Lung (tissue), 17 donors: ENCODE measurements at places on chromosomes 7 and 10.

DNA sequence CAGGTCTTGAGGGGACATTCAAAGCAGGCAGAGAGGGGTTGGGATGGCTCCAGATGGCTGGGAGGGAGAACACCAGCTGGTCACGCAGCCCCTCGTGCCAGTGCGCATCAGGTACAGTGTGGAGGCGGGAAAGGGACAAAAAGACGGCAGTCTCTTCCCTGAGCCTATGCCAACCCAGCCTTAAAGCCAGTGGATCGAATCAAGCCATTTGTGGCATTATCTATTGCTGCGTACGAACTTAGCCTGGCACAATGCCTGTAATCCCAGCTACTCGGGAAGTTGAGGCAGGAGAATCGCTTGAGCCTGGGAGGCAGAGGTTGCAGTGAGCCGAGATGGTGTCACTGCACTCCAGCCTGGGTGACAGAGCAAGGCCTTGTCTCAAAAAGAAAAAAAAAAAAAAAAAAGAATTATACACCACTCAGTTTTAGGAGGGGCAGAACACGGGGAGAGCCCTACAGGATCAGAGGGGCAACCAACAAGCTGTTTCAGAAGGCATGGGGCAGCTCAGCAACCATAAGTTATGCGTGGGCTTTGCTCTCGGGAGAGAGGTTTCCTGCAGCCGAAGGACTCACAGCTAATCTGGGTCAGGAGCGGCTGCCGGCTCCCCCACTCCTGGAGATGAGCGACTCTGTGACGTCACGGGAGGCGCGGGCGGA, 356 bp upstream of the NDUFB2 start:
- peak; percentile 96 for DNase-seq

DNA sequence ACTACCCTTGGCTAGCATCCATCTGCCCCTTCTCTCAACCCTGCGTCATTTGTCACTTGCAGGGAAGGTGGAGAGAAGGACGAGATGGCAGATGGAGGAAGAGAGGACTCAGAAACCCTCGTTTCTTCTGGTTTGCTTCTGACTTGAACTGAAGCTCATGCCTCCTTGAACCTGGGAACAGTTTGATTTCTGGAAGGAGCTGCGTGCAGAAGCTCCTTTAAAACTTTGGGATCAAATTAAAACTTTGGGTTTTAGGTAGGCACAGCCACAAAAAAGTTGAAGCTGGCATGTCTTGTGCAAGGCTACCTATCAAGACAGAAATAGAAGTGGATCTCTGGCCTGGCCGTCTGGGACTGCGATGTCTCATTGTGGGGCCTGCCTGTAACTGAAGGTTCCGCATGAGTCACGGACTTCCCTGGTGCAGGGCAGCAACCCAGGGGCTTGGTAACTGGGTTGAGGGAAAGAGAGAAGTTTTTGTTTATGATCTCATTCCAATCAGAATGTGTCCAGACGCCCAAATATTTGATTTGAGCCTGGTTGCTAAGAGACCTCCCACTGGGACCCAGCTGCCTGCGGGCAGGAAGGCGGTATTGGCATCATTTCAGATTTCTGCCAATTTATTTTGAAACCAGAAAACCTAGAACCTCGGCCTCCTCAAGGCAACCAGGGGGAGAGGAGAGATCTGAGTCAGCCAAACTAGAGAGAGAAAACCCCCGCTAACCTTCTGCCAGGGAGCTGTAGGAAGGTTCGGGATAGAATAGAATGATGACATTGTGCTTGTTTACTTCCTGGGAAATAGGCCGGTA, 15.8 kb upstream of the CAMK1D start:
- DNase-seq = peak; percentile 42

- peak; percentile 66 for DNase-seq
Observed at GRCh38 chr7:95687759-95688343, 84.5 kb upstream of the DYNC1I1 start.

DNA sequence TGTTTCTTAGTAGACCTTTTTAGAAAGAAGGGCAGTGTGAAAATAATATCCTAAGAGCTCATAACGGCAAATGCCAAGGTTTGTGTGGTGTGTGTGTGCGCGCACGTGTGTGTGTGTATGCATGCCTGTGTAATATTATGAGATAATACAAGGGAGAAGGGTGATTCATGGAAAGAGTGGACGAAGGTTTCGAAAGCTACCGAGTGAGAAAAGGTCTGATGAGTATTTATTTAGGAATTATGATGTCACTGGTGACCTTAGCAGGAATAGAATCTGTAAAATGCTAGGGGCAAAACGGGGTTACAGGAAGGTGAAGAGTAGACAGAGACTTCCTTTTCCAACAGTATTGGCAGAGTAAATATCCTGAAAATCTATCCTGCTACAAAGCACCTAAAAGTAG, 107.3 kb downstream of the AHR start:
- no peak for DNase-seq

- no peak for DNase-seq
Observed at GRCh38 chr10:129774736-129775401, 189.2 kb downstream of the EBF3 start.

GRCh38 chr10:91694170-91694794, 61.4 kb upstream of the PPP1R3C start:
- DNase-seq = no peak

GRCh38 chr10:132827861-132828539, 42.1 kb upstream of the NKX6-2 start:
- no peak for DNase-seq

DNA sequence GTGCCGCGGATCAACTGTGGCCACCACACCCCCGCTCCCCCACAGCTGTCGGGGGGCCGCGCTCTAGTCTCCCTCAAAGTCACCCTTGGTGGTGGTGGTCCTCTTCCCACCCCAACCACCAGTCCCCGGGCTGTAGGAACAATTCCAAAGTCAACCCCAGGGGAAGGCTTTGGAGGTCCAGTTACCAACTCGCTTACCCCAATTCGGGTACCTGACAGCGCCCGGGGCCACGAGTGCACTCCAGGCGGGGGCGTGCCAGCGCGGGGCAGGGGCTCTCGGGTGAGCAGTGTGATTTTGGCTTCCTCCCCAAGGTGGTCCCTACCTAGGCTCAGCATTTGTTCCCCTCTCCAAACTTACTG, 584 bp upstream of the ZMIZ1 start:
- DNase-seq = peak; percentile 67

DNA sequence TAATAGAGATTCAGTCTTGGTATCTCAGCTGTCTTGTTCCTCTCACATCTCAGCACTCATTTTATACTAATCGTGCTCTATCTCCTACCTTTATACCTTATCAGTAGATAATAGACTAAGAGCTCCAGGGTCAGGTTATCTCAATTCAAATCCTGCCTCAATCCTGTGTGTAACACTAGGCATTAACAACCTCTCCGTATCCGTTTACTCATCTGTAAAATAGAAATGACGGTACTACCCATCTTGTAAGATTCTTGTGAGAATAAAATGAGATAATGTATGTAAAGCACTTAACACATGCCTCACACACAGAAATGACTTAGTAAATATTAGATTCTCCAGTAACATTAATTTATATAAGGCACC, 622 bp upstream of the P4HA1 start:
- no peak for DNase-seq

DNA sequence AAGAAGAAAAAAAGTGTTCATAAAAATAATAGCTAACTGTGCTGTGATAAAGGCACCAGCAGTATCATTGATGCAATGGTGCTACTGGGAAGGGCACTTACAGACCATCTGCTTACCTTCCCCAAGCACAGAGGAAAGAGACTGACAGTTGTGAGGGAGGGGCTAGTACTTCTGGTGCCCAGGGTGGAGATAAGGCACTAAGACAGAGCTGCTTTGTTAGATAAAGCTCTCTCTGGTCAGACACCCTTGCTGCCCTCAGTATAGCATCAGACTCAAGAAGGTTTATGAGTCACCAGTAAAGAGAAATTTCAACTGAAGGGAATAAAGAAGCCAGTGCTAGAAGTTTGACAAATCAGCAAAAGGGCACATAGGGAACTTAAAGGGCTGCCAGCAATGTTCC, 325.6 kb downstream of the HPSE2 start:
- no peak for DNase-seq

- no peak for DNase-seq
Observed at GRCh38 chr10:87622314-87623004, 37.2 kb upstream of the PAPSS2 start.

DNA sequence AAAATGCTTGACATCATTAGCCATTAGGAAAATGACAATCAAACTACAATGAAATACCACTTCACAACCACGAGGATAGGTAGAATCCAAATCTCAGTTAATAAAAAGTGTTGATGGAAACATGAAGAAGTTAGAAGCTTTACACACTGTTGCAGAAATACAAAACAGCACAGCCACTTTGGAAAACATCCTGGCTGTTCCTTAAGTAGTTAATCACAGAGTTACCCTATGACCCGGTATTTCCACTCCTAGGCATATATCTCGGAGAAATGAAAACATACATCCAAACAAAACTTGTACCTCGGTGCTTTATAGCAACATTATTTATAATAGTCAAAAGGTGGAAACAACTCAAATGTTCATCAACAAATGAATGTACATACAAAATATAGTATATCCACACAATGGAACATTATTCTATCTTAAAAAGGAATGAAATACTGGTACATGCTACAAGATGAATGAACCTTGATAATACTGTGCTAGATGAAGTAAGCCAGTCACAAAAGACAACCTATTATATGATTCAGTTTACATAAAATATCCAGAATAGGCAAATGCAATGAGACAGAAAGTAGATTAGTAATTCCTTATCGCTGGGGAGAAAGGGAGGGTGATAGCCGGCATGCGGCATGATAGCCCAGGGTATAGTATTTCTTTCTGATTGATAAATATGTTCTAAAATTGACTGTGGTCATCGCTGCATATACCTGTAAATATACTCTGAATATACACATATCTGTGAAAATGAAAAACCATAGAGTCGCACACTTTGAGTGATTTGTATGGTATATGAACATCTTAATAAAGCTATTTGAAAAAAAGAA, 1.9 kb downstream of the VWDE start:
- no peak for DNase-seq

DNA sequence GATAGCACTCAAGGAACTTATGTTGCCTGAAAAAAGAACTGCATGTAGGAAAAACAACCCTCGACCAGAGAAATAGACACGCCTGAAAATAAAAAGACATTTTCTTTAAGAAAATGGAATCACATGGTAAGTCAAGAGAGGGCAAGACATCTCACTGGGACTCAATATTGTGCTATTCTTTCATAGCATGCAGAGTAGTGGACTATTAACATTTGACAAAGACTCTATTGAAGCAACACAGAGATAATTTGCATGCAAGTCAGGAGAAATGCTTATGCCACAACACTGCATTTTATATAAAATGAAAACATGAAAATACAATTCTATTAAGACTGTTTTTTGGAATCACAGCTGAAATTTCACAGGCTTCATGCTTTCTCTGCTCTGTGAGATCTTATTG, 77.9 kb upstream of the RHOBTB1 start:
- DNase-seq = no peak

GRCh38 chr7:22649686-22650085, 77.3 kb upstream of the IL6 start:
- no peak for DNase-seq

GRCh38 chr10:33223326-33224000, 111.0 kb downstream of the NRP1 start:
- DNase-seq = no peak

DNA sequence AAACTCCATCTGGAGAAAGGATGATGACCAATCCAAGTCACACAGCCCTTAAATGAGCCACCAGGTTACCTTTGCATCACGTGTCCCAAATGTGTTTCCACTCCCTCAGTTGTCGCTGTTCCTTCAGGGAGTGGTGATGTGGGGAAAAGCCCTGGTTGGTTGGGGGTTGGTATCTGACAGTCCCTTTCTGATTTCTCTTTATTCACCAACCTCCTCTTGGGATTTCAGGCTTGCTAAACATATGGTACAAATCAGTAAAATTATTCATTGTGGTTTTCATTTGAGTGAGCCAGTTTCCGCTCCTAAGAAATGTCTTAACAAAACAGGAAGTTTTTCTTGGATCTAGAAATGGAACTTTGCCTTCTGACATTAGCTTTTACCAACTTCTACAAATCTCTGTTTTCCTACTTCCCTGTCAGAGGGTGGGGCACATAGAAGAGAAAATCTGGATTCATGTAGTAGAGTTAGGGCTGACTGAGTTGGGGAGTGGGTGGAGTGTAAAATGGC, 40.0 kb upstream of the KMT2E start:
- no peak for DNase-seq

DNA sequence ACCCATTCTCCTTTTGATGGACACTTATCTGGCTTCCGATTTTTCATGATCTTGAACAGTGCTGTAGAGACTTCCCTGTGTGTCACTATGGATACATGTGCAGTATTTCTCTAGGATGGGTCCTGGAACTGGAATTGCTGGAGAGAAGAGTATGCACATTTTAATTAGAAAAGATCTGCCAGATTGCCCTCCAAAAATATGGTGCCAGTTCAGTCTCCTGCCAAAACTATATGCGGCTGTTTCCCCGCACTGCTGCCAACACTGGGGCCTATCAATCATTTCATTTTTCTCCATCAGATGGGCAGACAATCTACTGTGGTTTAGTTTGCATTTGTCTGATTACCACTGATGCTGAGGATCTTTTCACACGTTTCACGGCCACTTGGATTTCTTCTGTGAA, 105.0 kb downstream of the SH2D4B start:
- DNase-seq = no peak

DNA sequence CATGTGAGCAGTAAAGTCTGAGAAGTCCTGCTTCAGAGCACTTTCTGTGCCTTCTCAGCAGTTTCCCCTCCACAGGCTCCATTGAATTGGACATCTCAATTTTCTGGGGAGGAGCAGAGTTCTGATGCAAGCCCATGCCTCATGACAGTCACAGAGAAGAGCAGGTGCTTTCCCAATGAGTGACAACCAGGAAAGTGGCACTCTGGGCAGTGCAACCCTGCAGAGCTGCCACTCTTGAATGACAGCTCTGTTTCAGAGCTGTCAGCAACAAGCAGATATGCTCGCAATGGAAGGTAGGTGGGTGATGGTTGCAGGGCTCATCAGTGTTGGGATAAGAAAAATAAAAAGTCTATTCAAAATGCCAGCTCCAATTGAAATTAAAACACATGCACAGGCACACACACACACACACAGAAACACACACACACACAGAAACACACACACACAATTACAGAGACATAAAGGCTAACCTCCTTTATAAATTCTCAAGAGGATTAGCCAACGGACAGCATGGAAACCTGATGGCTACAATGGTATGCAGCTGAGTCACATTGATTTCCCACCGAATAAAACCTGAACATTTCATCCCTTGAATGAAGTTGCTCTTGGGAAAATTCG, 50.5 kb downstream of the C10orf67 start:
- no peak for DNase-seq

DNA sequence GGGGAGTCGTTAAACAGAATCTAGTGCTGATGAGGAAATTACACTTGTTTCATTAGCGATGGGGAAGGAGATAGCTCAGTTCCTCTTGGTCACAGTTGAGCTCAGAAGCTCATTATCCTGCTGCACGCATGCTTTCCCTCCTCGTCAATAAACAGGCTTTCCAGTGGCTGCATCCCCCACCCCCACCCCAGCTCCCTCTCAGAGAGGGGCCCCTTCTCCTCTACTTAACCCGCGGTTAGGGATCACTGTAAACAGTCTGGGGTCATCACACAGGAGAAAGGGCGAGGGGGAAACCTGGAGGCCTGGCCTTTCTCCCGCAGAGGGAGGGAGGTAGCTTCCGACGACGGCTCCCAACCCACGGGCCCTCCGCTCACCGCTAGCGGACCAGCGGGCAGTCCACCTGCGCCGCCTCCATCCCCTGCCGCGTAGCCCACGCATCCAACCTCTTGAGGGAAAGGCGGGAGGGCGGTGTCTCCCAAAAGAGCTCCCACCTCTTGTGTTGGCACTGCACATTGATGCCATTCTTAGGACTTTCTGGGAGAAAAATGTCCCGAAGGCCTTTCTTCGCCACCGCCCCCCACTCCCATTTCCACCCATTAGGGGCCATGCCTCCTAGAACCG, 80.8 kb downstream of the PAX2 start:
- DNase-seq = no peak

GRCh38 chr7:36951257-36951697, 227.0 kb upstream of the AOAH start:
- DNase-seq = no peak
